ENCODE measurements at places on chromosomes 7 and 10. TPM values are rescaled to one million over a fixed set of nuclear protein-coding genes. Genes with fewer than 3 reads are reported as not detected.

The TEX36 gene
- not detected for total RNA-seq

The ZNF248 gene
- total RNA-seq, result 7.5 TPM

The ADAP1 gene
- 0.79 TPM for total RNA-seq

The PON1 gene
- not detected for total RNA-seq

The ODAD2 gene
- under 0.01 TPM for total RNA-seq

The AVL9 gene
- 17.1 TPM for total RNA-seq

The ANKRD1 gene
- 0.43 TPM for total RNA-seq

The CFTR gene
- not detected for total RNA-seq

The AKR1B15 gene
- not detected for total RNA-seq

The GRM3 gene
- total RNA-seq, result not detected

The MYL10 gene
- not detected for total RNA-seq

The EBLN1 gene
- total RNA-seq, result not detected

The COL1A2 gene
- total RNA-seq, result 4,873 TPM

The SOSTDC1 gene
- not detected for total RNA-seq

The WAC gene
- total RNA-seq, result 29.4 TPM

The ADAM8 gene
- total RNA-seq, result 2.4 TPM

The MALRD1 gene
- 0.16 TPM for total RNA-seq

The ADARB2 gene
- not detected for total RNA-seq

Measured in bronchial smooth muscle cell (primary cell).